ENCODE measurements at places on chromosomes 11 and 22.

- no peak for DNase-seq
Measured at GRCh38 chr11:61754534-61755482, 2.4 kb downstream of the MYRF start.

DNA sequence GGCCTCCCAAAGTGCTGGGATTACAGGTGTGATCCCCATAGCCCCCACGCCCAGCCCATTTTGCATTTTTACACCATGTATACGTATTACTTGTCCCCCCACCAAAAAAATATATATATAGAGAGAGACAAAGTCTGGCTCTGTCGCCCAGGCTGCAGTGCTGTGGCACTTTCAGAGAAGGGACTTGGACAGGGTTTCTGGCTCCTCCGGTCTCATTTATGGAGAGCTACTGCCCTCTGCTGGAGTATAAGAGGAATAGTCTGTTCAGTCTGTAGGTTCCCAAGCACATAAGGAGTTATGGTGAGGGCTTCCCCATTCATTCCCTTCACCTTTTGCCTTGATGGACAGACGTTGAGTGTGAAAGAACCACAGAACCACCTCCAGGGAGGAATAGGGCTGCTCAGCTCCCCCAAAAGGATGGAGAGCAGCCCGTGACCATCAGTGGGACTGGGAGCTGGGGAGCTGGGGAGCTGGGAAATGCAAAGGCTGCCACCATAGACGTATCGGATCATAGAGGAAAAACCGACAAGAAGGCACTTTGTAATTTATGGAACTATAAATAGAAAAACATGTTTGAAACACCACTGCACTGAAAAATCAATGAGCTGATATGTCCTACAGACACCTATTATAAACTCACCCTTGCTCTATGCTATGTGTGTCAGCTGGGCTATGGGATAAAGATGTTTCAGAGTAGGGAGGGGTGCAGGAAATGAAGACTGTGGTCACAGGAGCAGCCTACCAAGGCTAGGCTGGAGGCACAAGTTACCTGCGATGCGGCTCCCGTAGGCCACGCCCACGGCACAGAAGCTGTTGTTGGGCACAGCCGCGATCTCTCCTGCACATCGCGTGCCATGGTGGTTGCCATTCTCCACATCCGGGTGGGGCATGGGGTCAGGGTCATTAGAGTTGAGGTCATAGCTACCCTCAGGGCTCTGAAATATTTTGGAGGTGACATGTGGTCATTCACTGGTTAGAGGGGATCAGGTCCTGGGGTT lies 5.2 kb downstream of the PCSK7 start:
- DNase-seq = no peak

DNA sequence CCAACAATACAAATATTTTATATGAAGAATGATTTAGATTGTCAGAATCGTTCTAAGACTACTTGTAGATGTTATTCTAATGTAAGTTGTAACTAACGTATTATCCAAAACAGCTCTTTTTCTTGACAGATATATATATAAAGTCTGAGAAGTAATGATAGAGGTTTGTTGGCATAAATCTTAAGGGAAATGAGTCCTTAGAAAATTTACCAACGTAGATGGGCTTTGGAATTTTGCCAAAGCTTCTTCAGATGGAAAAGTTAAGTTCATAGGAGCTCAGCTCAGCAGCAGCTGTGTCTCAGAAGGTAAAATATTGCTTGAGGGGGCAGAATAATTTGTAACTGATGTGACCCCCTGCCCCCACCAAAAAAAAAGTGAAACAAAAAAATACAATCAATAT lies 66.7 kb downstream of the BID start:
- no peak for DNase-seq

GRCh38 chr11:73956876-73957653 lies 6.2 kb downstream of the DNAJB13 start:
- no peak for DNase-seq

GRCh38 chr11:2581151-2581930 lies 118.5 kb downstream of the KCNQ1OT1 start:
- no peak for DNase-seq

GRCh38 chr22:20571531-20572007 lies 64.2 kb downstream of the MED15 start:
- peak; percentile 36 for DNase-seq
